NCI-H1694 treated with DMSO at 0.1 percent for 48 hours (cell line): ENCODE measurements at places on chromosomes 11 and 22.

DNA sequence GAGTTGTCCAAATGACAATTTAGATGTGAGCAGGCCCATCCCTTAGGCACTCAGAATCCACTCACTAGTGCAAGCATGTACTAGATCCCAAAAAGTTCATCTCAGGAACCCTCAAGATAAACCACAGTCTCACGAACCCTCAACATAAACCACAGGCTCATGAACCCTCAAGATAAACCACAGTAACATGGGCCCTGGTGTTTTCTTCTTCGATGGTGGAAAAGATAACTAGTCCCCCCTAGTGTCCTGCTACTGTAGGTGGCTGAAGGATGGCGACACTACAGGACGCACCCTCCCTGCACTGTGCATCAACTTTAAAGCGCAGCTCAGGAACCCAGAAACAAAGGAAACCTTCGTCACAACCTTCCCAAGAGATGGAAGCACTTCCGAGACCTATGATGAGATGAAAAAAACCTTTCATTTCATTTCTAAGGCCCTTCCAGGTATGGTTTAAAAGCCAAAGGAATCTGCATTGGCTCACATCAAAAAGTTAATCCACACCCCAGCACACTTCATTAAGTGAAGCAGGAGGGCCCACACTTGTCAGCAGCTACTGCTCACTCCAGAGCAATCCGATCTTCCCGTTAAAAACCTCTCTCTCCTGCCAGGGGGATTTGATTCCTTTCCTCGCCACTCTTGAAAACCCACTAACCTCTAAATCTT lies 2.4 kb downstream of the LARGE1 start:
- DNase-seq: no peak

DNA sequence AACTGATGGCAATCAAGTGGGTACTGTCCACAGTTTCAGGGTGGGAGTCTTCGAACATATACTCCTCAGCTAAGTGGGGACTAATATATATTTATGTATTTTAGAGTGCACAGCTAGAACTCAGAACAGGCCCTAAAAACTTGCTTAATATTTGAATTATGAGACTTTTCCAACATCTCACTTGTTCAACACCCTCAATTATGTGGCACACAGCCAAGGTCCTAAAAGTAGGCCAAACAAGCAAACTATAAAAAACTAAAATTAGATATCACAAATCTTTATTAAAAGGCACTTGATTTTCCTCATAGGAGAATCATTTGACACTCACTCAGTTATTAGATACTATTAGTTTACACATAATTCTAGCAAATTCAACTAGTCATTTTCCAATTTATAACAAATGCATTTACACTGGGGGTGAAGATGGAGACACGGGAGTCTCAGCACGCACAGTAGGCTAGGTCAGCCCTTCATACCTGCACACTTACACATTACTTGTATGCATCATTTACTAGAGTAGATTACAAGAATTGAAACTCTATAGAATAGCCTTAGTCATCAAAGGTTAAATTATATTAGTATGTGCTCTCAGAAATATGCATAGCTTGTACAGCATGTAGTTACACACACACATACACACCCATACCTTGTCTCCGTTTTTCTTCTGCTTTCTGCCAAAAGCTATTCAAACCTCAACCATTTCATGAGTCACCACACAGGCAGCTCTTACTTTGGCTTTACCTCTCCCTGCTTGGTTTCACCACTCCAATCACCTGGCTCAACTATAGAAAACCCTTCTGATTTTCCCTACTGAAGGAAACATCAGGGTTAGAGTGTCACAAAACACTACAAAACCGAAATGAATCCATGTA lies 171.5 kb downstream of the SBF2 start:
- no peak for DNase-seq

DNA sequence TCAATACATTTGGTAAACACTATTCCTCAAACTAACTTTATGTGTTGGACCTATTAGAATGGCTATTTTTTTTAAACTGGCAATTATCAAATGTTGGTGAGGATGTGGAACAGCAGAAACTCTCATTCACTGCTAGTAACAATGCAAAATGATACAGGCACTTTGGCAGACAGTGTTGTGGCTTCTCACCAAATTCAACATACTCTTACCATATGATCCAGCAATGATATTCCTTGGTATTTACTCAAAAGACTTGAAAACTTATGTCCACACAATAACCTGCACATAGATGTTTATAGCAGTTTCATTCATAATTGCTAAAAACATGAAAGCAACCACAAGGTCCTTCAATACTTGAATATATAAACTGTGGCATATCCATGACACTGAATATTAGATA lies 112.5 kb upstream of the TP53AIP1 start:
- DNase-seq: no peak

- DNase-seq: no peak
Observed at GRCh38 chr11:9625162-9625561, 38.7 kb upstream of the SWAP70 start.

GRCh38 chr11:8242118-8242475 lies 21.6 kb downstream of the LMO1 start:
- DNase-seq: no peak

DNA sequence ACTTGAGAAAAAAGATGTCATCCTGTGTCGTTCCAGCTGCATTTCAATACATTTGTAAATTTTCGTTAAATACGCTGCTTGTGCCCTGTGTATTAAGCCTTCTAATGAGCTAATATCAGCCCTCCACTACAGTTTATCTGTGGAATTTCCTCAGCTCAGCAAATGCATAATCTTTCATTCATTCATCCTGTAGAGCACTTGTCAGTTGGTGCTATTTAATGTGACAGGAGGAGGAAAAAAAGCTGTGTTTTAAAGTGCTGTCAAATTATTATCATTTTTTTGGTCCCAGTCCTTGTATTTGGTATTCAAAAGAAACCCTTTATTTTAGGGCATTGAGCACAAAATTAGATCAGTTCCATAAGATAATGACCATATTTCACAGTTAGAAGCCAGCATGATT lies 184.7 kb downstream of the FAT3 start:
- no peak for DNase-seq

GRCh38 chr11:76318744-76319384 lies 62.1 kb downstream of the THAP12 start:
- DNase-seq: peak; percentile 61

DNA sequence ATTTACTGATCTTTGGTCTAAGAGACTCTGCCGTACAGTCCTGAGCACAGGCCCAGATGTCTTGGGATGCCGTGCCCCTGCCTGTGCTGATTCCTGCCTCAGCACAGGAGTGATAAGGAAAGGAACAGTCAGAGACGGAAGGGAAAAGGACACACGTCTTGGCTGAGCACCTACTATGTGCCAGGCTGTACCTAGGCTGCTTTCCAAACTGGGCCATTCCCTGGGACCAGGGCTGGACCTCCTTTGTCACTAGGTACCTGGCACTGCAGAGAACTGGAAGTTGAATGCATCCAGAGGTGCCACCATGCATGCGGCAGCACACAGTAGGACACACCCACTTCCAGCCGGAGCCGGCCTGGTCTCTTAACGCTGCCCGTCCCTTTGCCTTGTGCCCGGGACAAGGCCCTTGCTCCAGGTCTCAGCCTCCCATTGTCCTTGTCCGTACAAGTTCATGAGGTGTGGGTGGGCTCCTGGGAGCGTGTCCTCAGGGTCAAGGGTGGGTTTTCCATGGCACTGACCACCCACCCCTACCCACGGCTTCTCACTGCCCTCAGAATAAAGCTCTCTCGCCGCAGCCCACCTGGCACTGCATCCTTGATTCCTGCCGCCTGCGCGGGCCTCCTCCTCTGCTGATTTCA lies 1.1 kb upstream of the SSTR3 start:
- DNase-seq: no peak

- no peak for DNase-seq
Observed at GRCh38 chr22:24310969-24311368, 40.3 kb downstream of the SPECC1L start.

DNA sequence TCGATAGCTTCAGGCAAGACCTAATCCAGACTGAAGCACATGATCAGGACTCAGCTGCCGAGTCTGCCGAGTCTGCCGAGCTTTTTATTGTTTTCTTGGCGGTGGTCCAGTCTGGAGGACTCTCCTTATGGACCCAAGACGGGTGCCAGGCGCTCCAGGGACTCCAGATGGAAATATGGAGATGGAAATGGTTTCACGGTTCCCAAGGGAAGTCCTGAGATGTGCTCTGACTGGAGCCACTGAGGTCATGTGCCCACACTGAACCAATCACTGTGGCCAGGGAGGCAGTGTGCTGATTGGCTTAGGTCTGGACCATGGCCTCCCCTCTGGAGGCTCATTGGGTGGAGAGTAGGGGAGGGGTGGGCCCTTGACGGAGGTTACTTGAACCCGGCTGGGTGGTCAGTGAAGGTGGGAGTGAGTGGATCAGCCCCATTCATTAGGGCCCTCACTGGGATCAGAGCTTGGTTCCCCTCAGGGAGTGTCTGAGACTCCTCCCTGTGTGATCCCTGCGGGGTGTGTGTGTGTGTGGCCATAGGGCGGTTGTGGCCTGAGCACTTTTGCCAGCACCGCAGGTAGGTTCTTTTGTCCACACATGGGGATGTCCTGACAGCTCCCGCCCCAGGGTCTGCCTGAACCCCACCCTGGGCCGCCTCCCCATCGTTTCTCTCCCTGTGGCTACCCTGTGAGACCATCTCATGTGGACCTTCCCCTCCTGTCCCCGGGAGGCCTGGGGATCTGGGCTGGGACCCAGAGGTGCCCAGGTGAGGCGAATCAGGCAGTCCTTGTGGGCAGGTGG lies 14.0 kb downstream of the RPS6KA4 start:
- DNase-seq: peak; percentile 98

GRCh38 chr22:43388420-43388851 lies 23.4 kb upstream of the MPPED1 start:
- DNase-seq: peak; percentile 56

GRCh38 chr11:134512061-134512460 lies 100.0 kb upstream of the B3GAT1 start:
- no peak for DNase-seq

- no peak for DNase-seq
Observed at GRCh38 chr11:64259533-64260067, 8.3 kb downstream of the PLCB3 start.

DNA sequence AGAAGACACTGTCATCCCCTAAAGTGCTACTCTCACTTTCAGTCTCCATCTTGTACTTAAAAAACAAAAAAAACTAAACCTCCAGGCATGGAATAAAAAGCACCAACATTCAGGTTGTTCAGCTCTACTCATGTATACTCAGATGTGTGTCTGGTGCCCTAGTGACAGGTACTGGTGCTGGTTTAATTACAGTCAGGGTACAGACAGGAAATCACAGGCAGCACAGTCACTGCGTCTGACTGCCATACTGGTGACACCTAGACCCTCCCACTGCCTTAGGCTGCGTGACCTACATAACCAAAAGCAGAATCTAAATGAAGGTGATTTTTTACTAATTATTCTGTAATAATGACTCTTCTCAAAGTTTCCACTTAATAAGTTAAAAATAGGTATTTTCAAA lies at the start of gene ARHGAP32:
TSS of gene ARHGAP32 (minus strand) at position 176 of the 400 bp plus-strand sequence. CDS start at position 49, 127 bp downstream.
- DNase-seq: no peak

- no peak for DNase-seq
Observed at GRCh38 chr11:59865031-59865430, 1.3 kb downstream of the TCN1 start.

- DNase-seq: no peak
Observed at GRCh38 chr22:45051946-45052345, 42.1 kb upstream of the PHF21B start.

DNA sequence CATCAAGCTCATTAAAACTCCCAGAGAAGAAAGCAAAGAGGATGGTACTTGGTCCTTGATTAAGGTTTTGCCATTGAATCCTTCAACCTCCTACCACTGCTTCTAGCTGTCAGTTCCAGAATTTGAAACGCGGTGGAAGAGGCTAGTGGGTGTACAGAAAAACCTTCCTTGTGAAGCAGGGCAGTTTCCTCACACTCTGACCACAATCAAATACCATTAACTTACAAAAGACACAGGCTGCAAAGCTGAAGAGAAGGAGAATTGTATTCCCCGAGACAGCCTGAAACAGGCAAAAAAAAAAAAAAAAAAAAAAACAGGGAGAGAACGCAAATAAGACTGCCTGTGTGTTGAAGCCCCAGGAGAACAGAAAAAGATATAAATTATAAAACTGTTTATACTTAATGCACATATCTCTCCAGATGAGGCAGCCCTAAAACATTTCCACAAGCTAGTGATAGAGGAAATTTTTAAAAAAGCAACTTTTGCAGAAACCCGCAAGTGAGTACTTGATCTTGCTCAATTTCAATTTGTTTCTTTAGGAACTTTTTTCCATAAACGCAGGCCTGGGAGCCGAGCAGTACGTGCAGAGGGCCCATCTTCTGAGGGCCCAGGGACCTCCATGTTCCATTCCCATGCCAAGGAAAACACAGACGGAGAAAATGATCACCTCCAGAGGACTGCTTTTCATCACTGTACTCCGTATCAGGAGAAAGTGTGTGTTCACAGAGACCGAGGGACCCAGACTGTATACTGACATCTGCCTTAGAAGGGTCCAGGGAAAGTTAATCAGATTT lies 218.7 kb upstream of the BLID start:
- DNase-seq: no peak

GRCh38 chr22:35064664-35065063 lies 1.3 kb upstream of the ISX start:
- DNase-seq: no peak

DNA sequence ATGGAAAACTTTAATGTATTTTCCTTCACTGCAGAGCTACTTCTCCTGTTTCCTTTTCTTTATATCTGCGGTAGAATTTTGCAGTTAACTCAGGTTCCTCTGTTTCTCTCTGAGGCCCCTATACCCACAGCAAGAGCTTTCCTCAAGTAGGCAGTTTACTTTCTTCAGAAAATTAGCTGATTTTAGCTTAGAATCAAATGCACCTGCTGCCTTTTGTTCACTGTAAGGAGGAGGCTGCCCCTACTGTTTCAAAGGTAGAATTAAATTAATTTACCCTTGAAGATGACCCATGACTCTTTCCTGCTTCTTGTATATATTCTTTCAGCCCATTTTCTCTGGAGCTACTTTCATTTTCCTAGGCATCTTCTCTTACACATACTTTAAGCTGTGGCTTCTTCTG lies 68.7 kb upstream of the GDPD4 start:
- DNase-seq: no peak

DNA sequence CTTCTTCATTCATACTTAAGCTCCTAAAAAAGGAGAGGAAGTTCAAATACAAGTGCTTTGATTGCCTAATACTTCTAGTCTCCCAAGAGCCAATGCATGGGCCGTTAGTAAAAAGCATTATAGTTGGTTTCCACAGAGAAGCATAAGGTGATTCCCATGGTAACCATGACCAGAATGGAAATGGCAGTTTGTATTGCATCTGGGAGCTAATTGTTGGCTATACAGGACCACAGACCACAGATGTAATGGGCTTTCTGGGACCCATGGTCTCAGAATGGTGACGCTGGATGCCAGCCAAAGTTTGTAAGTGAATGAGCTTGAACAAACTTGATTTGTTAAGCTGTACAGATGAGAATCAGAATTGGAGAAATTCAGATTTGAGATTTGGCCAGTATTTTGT lies 333.9 kb upstream of the C11orf87 start:
- DNase-seq: no peak

- DNase-seq: no peak
Observed at GRCh38 chr11:130400781-130401483, 27.5 kb downstream of the ADAMTS8 start.
